ENCODE measurements at places on chromosomes 4 and X. TPM values are rescaled to one million over a fixed set of nuclear protein-coding genes. Genes with fewer than 3 reads are reported as not detected.

Gene SPIN2A
- total RNA-seq = not detected

Gene CT45A1
- not detected for total RNA-seq

GRCh38 chr4:179552131-179552530, 2109.9 kb upstream of the AGA start:
- no peak for DNase-seq

DNA sequence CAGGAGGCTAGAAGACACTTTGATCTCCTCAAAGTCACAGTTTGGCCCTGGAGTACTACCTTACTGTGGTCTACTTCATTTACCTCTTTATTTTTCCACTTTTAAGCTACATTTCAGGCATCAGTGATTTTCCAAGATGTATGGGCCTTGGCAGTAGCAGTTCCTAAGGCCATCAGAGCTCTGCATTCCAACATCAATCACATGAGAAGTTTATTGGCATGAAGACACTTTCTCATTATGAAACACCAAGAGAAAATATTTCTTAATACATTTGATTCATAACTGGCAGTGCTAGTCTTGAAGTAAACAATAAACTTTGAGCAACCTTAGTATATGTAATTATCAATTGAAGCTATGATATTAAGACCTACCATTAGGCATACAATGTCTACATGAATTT, 178.1 kb downstream of the IL15 start:
- DNase-seq = no peak

GRCh38 chrX:15373976-15374375, 10.2 kb downstream of the VEGFD start:
- no peak for DNase-seq
